Psoas muscle (tissue), 8 donors: ENCODE measurements at places on chromosomes 2 and 18. TPM values are rescaled to one million over a fixed set of nuclear protein-coding genes. Genes with fewer than 3 reads are reported as not detected.

DNA sequence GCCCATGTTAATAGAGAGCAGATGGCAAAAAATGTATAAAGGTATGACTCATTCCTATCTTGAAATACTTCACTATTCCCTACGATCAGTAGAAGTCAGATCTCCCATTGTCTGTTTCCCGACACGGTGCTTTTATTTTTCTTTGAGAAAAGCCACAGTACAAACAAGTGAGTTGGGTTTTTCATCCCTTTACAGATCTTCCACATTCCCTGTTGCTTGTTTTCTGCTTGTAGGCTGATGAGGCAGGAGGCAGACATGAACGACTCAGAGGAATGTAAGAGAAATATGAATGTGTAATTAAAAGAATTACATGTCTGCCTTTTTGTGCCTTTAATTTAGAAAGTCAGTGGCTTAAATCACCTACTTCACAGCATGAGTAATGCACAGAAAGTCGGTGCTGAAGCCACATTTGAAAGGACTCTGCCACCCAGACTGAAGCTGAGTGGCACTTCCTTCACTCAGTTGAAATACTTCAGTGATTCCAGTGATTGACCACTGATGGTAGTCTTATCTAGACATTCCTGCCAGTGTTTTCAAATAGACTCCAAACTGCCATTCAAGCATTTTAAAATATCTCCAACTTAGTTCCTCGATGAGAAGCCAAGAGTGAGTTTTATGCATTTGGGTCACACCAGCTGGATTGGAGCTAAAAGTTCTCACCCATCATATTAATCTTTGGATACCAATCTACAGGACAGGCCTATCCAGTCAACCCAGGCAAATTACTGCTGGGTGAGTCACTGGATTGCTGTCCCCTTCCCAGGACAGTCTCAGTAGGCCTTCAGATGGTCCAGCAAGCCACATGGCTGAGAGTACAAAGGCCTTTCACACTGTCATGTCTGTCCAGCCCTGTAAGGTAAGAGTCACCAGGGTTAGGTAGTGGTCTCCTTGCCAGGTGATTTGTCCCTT lies 79.0 kb downstream of the COLEC12 start:
- DNase-seq = no peak

GRCh38 chr18:59022167-59022945 lies 117.3 kb upstream of the SEC11C start:
- no peak for DNase-seq

DNA sequence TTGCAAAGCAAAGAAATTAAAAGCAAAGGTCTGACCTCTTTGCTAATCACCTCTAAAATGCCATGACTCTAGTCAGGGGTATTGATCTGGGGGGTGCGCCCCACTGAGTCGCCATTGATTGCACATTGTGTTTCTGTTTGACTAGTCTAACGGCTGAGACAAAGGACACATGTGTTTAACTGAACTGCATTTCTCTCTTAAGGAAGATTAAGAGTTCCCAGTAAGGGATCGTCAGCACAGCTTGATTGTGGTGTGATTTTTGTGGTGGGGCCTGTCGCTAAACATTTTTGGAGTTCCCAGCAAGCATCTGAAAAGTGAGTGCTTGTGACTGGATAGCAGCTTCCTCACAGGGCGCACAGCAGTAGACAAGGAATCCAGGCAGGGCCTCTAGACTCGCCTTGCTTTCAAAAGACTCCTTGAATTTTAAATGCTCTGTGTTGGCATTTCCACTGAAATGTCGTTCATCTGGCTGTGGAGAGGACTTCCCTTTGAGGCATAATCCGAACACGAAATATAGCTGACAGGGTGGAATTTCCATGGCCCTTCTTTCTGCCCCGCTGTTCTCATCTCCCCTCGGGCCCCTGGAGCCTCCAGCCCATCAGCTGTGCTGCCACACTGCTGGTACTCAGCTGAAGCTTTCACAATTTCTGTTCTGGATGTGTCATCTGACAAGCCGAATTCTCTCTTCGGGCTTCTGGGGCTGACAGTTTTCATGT lies 126.3 kb downstream of the FAM168B start:
- DNase-seq = no peak

DNA sequence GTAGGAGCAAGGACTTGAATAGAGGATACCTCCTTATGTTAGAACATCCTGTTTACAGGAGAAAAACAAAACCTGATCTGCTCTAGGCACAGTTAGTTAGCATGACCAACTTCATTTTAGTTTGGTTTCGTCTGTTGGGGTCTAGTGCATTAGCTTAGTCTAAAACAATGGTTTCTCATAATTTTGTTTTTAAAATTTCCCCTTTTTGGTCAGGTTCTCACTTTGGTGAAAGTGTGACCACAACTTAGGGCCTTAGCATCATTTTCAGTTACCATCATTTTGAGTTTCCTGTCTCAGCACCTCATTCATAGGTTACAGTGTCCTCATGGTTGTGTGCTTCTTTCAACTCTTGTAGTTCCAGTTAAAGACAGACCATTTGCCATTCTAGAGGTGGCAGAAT lies 1277.0 kb upstream of the SLC39A10 start:
- DNase-seq = no peak

Gene LOXHD1
- not detected for polyA plus RNA-seq

Gene GRHL1
- 0.63 TPM for polyA plus RNA-seq

Gene SIX3
- 0.01 TPM for polyA plus RNA-seq

Gene CDH20
- polyA plus RNA-seq = 2.0 TPM

Gene ZNF385B
- 8.8 TPM for polyA plus RNA-seq
